ENCODE measurements at places on chromosomes 4 and X.
A peak's percentile ranks its signal among the peaks of the same experiment; 100 is the strongest.

DNA sequence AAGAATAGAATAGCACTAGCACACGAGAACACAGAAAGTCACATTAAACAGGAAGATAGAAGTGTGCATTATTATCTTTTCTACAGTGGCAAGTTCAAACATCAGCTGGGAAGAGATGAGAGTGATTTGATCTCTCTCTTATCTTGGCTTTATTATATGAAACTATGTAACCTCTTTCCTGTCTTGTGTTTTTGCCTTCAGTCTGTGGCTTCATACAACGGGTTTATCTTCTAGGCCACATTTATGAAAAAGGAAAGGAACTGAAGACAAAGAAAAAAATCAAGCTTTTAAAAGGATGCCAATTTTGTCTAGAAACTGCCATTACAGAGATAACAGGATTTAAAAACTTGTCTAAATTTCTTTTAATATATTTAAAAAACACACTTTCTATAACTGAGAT lies 983.6 kb downstream of the RPA4 start:
- DNase-seq, result no peak

DNA sequence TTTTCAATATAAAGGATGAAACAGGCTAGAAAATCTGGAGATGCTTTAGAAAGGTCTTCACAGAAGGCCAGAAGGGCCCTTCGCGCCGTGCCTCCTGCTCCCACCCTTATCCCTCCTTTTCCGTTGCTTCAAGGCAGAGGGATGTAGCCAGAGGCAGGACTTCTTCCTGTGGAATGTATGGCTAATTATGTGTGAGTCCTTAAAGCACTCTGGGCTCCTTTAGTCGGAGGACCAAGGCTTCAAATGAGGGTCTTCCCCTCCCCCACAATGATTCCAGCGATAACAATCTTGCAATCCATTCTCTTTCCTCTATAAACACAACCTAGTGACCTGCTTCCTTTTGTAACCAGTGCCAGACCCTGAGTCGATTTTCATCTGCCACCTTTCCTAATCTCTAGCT lies 103.5 kb downstream of the GPC3 start:
- DNase-seq, result no peak

GRCh38 chr4:139509727-139510410 lies 46.1 kb downstream of the SETD7 start:
- DNase-seq, result no peak

GRCh38 chrX:118761939-118762707 lies 34.7 kb downstream of the IL13RA1 start:
- no peak for DNase-seq

DNA sequence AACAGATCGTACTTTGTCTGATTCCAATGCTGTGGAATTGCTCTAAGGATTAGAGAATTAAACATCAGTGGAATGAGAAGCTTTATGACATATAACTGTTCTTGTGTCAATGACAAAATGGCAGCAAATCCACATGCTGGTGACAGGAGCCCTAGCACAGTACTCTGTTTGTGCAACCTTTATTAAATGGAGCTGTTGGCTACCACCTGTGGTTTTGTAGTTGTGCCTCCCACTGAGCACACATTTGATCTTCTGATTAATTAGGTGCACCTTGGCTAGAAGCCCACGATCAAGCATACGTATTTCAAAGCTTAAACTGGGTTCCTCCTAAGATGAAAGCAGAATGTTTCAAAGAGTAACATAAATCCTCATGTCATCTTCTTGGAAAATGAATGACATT lies 394.0 kb upstream of the IGFBP7 start:
- no peak for DNase-seq

DNA sequence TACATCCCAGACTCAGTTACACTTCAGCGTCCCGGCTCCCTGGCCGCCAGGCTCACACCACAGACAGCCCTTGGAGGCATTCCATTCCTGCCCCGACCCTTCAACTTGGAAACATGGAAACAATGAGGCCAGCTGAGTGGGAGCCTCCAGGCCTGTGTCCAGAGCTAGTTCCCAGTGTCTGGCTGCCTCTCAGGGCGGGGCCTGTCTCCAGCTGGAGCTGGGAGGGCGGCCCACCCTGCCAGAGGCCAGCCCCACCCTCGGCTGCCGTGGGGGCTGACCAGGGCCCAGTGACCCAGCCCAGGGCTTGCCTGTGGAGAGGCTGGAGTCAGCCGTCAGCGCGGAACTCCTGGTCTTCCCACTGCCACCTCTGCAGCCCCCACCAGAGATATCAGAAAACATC lies 37.4 kb upstream of the SPON2 start:
- no peak for DNase-seq

- no peak for DNase-seq
These were observed 19.0 kb upstream of the SLC2A9 start for GRCh38 chr4:10040049-10040892.

DNA sequence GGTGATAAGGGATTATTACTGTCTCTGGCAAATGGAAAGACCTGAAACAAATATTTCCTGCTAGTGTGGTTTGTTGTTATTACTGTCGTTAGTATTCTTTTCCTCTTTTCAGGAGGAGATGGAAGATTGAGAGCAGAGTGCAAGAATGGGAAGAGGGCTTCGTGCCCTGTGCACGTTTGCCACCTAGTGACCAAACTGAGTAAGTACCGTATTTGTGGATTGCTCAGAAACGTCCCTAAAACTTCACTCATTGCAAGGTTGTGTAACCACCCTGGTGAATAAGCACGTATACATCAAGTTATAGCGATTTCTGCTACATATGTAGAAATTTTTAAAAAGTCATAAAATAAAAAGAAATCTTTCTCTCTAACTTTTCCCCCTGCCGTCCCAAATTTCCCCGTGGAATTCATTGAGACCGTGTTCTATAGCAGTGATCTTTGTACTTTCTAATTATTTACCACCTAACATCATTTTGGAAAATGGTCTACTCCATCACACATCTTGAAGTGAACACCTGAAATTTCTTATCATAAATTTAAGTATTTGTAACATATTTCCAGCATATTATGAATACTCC lies 24.3 kb downstream of the LINC00632 start:
- peak; percentile 23 for DNase-seq
